A549 treated with DMSO at 1 μM for 4 hours (cell line): ENCODE measurements at places on chromosomes 6 and 20. TPM values are rescaled to one million over a fixed set of nuclear protein-coding genes. Genes with fewer than 3 reads are reported as not detected.

RAB44 gene
- total RNA-seq = 0.02 to 0.05 TPM (median 0.03 TPM) in 3 of 5 replicates, not detected in the others

ASIP gene
- not detected in 5 replicates for total RNA-seq

PCK1 gene
- total RNA-seq = 0.03 TPM in 1 of 5 replicates, not detected in the others

MACROD2 gene
- total RNA-seq = 0.44 to 1.6 TPM (median 0.68 TPM) in 5 replicates
